HT1080 (cell line): ENCODE measurements at places on chromosomes 2 and 18. TPM values are rescaled to one million over a fixed set of nuclear protein-coding genes. Genes with fewer than 3 reads are reported as not detected.
A peak's percentile ranks its signal among the peaks of the same experiment; 100 is the strongest.

DNA sequence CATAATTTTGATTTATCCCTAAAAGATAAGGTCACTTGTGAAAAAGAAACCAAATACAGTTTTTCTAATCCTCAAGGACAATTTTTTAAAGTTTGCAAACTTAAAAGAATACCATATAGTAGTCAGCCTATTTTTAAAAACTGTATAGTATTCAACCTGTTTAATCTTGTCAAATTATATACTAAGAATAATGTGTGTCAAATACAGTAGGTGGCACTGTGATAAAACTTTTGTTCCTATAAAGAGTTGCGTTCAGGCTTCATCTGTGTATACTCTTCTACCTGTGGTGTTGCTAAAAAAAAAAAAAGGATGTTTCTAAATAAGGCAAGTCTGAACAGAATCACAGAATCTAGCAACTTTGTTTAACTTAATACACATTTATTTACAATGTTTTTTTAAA lies 68.6 kb downstream of the CCDC138 start:
- no peak for DNase-seq

- DNase-seq, result no peak
Measured at GRCh38 chr18:22113144-22113844, 56.1 kb upstream of the GATA6 start.

DNA sequence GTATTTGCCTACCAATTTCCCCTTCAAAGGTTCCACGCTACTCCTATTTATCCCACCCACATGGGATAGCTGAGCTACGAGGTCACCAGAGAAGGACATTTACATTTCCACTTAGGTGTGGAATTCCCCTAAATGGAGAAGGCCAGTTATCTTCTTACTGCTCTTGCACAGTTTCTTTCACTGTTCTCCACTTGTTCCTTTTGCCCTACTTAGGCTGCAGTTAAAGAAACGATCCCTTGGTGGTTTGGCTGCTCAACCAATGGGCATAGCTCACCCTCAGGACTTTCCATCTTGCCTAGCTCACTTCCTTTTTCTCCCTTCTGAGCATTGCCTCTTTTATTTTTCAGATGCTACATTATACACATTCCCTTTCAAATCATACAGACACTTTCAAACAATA lies 11.2 kb upstream of the NABP1 start:
- DNase-seq, result no peak

DNA sequence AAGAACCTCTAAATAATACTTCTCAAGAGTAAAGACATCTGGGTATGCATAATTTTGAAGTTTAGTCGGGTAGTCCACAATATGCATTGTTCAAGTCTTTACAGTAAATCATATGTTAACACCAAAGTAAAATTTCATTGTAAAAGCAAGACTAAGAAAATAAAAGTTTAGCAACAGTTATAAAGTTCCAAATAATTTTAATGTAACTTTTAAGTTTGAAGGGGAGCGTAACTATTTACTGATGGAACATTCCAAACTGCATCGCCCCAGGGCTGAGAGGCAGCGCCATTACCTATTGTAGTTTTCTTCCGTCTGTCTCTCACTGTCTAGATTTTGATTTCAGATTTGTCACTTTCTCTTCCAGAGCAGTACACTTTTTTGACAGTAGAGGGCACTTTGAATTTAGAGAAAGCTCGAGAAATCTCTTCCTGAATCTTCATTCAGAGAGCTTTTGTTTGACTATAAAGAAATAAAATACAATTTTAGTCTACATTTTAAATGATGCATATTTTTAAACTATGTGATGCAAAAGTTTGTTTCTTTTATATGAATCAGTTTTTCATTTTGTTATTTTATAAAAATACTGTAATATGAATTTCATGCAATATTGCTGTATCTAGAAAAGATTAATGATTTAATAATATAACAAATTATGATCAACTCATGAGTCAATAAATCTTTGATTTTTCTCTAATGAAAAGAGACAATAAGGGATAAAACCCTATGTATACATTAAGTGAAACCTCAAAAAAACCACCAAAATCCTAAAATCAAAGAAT lies 389.8 kb downstream of the FIGN start:
- peak; percentile 58 for DNase-seq

DNA sequence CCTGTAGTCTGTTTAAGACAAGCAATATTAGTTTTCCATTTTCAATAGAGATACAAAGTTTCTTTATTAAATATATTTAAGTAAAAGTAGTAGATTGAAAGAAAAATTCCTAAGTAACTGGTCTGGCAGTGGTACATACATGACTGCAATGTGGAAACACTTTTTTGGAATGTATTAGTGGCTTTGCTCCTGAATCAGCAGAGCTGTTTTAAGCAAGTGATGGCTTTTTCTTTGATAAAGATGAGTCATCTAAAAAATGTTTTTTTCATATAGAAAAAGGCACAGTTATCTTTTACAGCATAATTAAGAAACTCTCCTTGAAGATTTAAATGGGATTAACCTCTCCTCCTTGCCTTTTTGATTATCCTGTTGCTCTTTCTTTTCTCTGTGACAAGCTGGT lies 34.9 kb downstream of the KDM3A start:
- no peak for DNase-seq

DNA sequence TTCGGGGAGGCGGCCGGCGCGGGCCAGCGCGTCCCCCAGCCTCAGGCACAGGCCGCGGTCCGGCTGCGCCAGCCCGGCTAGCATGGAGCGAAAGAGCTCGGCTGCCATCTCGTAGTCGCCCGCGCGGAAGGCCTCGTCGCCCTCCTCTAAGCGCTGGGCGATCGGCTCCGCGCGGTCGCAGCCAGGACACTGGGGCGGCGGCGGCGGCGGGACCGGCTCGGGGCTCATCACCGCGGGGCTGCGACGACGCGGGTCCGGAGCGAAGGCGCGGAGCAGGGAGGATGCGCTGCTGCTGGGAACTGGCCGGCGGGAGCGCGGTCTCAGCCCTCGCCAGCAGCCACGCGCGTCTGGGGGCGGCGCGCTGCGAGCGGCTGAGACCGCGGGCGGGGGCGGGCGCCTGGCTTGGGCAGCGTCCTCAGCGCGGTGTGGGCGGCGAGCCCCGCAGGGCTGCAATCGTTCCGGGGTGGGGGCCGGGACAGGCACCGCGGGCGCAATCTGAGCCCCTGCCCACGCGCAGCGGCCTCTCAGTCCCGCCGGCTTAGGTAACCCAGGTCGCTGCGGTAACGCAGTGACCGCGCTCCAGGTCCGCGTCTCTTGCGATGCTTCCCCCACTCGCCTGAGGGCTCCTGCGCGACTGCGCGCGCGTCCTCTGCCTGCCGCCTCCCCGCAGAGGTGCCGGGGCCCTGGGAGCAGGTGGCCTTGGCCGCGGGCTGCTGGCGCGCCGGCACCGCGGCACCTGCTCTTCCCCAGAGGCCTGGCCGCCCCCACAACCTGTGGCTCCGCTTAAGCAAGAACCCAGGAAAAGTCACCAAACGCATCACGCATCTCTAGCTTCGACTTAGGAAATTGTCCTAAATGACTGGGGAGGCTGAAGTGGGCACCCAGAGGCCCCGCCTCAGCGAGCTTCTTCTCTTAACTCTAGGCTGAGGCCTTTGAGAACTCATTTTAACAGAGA lies at the start of gene LONRF2:
Gene LONRF2 (minus strand): TSS at position 636 of the 955 bp plus-strand sequence. CDS start 408 bp downstream, at position 228.
- DNase-seq, result no peak

- DNase-seq, result peak; percentile 78
Measured at GRCh38 chr2:100260712-100261620, 61.3 kb downstream of the LONRF2 start.

GRCh38 chr2:132758995-132759394 lies 89.0 kb upstream of the LYPD1 start:
- no peak for DNase-seq

DNA sequence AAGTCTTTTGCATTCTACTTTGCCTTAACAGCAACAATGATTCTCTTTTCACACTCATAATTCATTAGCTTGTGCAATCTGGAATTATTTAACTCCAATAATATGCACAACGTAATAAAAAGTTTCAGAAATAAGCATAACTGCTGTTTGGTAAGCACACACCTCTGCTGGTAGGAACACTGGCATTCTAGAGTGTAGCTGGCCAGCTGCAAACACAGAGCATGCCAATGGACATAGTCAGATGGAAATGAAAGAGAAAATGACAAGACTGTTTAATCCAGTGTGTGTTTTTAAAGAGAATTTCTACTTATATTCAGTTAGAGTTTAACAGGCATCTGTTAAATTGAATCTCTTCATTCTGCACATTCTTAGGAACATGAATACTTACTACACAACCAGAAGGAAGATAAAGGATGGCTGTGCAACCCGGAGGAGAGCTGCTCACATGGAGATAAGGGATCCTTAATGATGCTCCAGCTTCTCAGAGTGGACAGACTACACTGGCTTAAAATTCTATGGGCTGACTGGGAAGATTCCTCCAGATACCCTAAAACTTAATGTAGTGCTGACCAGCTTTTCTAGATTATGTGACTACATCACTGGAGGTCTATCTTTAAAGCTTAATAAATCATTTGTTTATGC lies 94.6 kb upstream of the CHAC2 start:
- DNase-seq, result no peak

GRCh38 chr2:186486651-186487647 lies 889 bp downstream of the ZC3H15 start:
- peak; percentile 14 for DNase-seq

DNA sequence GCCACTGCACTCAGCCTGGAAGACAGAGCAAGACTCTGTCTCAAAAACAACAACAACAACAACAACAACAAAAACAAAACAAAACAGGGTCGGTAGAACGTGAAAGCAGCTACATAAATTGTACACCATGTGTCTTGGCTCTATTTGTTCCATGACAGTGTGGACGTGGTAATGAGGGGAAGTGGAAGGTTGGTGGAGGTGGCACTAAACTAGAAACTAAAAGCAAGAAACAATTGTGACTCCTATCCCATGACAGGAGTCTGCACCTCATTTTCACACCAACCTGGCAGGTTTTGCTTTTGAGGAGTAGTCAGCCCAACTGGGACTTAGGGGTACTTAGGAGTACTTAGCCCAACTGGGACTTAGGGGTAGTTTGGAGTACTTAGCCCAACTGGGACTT lies 62.5 kb upstream of the MRPS9 start:
- no peak for DNase-seq

DNA sequence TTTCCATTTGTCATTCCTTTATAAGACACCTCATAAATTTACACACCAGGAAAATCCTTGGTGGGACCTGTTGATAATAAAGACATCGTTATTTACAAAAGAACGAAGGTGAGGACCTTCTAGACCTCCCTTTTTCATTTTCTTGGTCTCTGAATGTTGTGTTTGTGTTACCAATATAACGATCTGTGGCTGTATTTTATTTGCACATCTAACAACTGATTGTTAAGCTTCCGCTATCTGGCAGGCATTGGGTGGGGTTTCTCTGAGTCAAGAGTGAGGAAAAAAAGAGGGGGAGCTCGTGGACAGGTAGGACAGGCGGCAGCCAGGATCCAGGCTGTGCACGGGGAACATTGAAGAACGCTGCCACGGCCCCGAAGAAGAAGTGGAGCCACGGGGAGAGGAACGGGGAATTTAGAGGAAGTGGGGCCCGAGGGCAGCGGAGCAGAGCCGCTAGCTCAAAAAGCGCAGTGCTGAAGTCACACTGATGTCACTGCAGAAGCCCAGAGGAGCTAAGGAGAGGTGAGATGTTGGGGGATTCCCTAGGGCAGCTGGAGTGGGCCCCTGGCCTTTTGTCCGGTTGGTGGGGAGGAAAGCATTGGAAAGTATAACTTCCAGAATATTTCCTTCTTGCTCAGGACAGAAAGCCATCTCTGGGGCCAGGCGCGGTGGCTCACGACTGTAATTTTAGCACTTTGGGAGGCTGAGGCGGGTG lies 20.9 kb upstream of the DNMT3A start:
- no peak for DNase-seq

- DNase-seq, result no peak
Measured at GRCh38 chr2:168182550-168183249, 64.7 kb downstream of the STK39 start.

DNA sequence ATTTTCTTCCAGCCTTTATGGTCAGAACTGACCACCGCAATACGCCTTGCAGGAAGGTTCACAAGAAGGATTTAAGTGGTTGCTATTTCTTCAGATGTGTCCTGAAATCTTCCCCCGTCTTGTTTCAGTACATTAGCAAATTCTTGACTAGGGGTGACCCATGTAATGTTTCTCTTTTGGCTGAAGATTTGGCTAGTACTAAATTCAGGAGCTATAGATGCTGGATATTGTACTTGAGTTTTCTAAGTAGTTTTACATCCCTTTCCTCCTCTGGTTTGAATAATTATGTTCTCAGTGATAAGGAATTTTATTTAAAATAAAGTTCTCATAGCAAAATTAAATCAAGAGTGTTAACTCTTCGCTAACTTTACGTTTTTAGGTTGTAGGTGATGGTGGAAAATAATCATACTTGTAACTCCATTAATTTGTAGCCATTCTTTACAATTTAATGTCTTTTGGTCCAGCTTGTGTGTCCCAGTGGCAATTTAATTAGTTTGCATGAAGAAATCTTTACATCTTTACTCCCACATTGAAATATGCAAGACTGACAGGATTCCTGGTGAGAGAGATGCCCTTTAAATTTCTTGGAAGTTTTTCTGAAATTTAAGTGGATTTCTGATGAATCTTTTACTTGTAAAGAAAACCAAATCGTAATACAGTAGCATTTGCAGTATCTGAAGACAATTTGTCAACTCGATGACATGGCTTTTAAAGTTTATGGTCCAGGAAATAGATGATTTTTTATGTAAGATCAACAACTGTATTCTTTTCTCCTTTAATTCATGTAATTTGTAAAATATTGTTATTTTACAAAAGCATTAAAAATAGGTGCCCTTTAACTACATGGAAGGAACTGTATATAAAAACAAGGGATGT lies 2.8 kb downstream of the PHLPP1 start:
- DNase-seq, result no peak

GRCh38 chr18:69631281-69631680 lies 230.6 kb downstream of the DOK6 start:
- DNase-seq, result no peak

DNA sequence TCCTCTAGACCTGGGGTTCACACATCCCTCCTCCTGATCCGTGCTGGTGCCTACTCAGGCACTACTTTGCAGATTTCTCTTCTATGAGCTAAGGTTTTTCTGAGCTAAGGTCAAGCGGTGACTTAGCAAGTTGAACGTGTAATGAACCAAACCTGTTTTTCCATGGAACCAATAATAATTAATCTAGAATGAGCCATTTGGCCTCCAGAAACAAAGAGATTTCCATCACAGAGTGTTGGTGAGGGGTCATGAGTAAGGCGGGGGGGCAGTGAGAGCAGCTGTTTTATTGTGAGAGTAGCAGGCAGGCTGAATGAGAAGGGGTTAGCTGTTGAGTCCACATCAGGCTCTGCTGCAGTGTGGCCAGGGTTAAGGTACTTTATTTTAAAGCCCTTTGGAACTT lies 112.0 kb upstream of the FOSL2 start:
- no peak for DNase-seq

DNA sequence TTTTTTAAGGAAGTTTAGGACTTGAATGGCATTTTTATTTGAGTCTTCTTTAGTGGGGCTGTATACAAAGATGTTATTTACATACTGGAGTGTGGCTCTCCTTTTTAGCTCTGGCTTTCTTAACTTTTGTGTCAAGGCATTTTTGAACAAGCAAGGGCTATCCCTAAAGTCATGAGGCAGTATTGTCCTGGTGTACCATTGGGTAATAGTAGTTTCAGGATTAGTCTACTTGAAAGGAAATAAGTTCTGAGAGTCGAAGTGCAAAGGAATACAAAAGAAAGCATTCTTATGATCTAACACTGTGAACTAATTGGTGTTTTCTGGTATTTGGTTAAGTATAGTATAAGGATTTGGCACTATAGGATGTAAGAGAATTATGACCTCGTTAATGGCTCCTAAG lies 1.9 kb upstream of the CYP27A1 start:
- DNase-seq, result no peak

Gene ANO7
- total RNA-seq, result 0.53 and 2.4 TPM in 2 replicates

Gene SH3RF3
- total RNA-seq, result 4.1 and 5.0 TPM in 2 replicates

Gene EPB41L3
- 191 and 198 TPM in 2 replicates for total RNA-seq

Gene SLC1A4
- total RNA-seq, result 8.3 and 10.1 TPM in 2 replicates

Gene AFF3
- total RNA-seq, result 6.8 and 9.3 TPM in 2 replicates

Gene PROM2
- not detected in 2 replicates for total RNA-seq

Gene TCF23
- not detected in 2 replicates for total RNA-seq

Gene NTSR2
- not detected in 2 replicates for total RNA-seq

Gene CTAGE1
- not detected in 2 replicates for total RNA-seq
